ENCODE measurements at places on chromosomes 2 and 18.
A peak's percentile ranks its signal among the peaks of the same experiment; 100 is the strongest.

- no peak for DNase-seq
These were observed 12.5 kb upstream of the ATOH8 start for GRCh38 chr2:85741211-85741832.

- DNase-seq: no peak
These were observed 15.7 kb downstream of the SPC25 start for GRCh38 chr2:168874368-168875054.

DNA sequence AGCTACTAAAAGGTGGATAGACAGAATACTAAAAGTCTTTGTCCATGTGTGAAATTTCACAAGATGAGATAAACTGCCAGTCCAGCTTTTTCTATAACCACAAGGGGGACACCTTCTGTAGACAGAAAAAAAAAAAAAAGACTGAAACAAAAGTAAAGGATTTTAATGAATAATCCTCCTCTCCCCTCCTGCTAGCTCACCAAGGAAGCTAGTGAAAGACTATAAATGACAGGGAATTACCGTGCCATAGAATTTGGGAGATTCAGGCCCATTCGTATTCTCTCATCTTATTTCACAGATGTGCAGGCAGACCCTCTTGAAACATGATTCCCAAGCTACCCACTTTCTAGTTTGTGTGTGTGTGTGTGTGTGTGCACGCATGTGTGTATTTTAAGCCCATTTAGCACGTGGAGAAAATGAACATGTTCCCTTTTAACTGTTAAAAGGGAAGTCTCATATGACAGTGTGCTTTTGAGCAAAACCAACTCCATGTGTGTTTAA, 36.3 kb upstream of the SLC8A1 start:
- no peak for DNase-seq

DNA sequence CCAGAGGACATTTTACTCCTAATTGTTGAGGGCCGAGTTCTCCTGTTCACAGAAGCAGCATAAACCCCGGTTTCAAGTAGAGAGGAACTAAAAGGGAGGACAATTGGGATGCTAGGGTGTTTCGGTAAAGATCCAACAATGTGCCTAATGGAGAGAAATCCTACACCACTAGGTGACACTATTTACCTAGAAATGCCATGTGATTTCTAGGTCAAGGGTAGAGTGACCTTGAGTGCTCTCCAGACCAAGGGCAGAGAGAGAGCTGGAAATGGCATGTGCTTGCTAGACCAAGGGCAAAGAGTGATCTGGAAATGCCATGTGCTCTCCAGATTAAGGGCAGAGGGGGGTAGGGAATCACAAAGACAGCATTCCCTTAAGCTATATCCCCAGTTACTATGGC, 472.0 kb downstream of the DCDC2C start:
- DNase-seq: no peak

DNA sequence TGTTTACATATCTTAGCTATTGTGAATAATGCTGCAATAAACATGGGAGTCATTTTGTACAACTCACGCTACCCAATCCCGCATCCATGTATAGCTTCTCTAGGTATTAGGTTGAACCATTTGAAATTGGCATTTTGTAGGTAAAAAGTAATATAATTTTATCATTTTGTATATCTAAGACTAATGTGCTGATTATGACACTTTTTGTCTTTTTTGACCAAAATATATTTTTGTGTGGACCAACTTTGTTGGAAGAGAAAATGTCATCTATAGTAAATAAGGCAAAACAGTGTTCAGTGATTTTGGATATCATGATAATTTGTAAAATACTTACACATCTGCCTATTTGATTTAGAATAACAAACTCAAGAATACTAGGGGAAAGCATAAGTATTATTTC, 150.7 kb downstream of the MAP2 start:
- DNase-seq: no peak

DNA sequence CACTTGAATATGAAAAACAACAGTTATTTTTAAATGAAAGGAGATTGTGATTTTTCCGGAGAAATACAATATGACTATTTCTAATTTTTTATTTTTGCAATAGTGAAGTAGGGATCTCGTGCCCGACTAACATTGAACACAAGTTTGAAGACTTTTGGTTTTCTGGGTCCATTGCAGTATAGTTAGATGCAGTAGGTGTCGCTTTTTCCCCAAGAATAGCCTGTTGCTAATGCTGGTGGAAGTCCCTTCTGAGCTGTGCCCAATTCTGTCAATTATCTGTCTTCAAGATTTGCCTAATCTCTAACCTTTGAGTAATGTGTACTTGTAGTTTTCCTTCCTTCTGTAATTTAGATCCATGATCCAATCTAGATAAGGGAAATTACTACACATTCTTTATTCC, 36.5 kb downstream of the SEMA4F start:
- no peak for DNase-seq

GRCh38 chr2:230008708-230009066, 60.0 kb downstream of the SLC16A14 start:
- no peak for DNase-seq

- DNase-seq: no peak
These were observed 10.4 kb downstream of the CAVIN2 start for GRCh38 chr2:191836471-191836852.

- no peak for DNase-seq
These were observed 1080.5 kb upstream of the ACVR2A start for GRCh38 chr2:146764301-146764700.

- no peak for DNase-seq
These were observed 1.9 kb downstream of the SS18 start for GRCh38 chr18:26088487-26088886.

GRCh38 chr2:182355815-182356214, 71.0 kb downstream of the PDE1A start:
- no peak for DNase-seq

DNA sequence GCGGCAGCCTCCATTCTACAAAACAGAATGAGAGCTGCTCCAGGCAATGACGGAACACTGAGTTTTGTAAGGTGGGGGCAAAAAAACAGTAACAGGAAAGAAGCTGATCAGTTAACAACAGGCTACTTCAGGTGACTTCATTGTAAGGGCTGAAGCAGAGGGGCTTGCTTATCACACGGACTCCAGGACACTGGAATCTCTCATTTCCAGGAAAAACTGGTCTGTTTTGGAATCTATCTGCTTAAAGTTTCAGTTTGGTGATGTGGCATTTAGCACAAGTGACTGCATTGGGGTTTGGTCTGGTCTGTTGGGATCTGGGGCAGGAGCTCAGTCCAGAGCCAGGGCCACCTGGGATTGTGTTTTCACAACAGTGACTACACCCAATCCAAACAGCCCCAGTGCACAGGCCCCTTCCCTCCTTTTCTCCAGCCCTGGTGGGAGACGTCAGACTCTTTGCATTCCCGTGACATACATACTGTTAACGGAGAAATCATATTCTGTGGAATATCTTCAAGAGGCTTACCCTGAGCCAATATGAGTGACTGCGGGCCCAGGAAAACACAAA, 14.1 kb downstream of the AMER3 start:
- no peak for DNase-seq

DNA sequence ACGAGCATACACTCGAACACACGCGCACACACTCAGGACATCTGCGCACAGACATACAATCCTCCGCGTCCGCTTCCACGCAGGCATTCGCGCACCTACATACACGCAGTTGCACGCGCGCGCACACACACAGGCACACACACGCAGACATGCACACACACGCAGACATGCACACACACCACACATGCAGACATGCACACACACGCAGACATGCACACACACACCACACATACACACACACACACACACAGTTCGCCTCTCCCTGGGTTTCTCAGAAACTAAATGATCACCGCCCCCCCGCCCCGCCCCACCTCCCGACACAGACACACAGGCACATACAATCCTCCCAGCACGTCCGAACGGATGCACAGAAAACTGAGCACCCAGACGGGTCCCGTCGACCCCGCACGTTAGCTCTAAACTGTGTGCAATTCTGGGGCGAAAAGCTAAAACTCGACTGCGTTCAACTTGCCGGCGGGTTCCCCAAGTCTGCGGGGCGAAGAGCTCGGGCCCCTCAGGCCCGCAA, 1.0 kb downstream of the EPHA4 start:
- peak; percentile 6 for DNase-seq

- no peak for DNase-seq
These were observed 12.7 kb upstream of the CDH19 start for GRCh38 chr18:66616523-66616983.

DNA sequence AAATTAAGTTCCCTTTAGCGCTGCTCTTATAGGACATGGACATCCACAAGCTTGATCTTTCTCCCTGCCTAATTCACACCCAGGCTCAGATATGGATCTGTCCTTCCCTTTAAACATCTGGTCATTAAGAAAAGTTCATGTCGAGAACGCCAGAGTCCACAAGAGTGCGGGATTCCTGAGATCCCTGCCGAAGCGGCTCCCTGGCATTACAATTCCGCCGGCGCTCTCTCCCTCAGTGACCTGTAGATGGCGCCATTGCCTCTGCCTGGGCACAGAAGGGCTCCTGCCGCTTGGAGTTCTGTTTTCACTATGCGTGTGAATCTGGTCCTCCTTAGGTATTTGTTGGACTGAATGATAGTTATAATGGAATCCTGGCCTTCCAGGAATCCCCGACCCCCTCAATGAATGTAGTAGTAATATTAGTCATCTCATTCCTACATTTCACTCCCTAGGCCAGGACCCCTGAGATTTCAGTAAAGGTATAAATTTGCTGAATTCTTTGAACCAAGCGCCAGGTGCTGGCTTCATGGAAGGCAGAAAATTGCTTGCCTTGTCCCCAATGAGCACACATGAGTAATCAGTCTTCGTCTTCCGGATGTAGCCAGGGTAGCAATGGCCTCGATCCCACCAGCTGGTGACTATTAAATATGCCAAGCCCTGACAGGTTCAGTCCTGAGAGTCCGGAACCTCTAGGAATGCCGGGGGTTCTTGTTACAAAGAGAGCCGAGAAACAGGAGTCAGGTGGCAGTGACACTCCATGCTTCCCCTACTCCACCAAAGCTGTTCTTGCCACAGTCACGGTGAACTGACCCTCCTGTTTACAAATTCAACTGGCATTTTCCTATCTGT, 26.4 kb upstream of the CD207 start:
- DNase-seq: peak; percentile 52

DNA sequence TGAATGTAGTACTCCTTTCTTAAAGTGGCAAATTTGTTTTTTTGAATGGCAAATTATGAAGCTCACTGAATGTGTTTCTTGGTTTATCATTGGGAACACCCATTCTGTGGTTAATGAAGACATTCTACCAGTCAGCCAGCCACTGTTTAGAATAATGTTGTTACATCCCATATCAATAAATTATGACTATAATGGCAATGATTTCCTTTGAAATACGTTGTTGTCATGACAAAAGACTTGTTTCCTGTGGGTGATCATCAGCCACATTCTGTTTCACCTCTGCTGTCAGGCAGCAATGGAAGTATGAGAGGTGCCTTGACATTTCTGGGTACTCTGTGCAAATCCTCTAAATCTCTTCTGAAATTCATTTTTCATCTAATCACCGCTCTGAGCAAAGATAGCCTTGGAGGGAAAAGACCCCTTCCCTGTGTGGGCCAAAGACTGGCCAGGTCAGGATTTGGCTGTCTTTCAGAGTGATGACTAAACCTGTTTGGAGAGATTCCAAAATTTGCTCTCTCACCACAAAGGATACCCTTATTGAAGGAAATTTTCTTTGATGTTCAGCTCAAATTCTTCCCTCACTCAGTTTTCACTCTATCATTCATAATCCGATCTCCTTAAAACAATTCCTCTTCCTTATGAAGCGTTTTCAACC, 869.2 kb downstream of the BCL11A start:
- no peak for DNase-seq

DNA sequence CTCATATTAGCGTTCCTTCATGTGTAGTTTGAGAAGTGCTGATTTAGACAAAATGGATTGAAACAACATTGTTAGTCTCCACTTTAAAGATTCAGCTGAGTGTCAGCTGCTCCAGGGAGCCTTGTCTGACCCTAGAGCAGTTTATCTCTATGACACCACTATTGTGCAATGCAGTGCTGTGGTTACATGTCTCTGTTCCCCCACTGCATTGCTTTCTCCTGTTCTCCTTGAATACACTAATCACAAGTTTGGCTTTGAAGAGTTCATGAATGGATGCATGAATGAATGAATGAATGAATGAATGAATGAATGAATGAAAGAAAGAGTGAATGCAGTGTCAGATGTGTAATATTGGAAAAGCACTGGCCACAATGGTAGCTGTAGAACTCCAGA, 38.3 kb downstream of the GCG start:
- DNase-seq: no peak

- no peak for DNase-seq
These were observed 63.2 kb downstream of the PRKCE start for GRCh38 chr2:45714679-45715078.

- no peak for DNase-seq
These were observed 487.6 kb downstream of the PIK3C3 start for GRCh38 chr18:42442656-42443055.

- no peak for DNase-seq
These were observed 58.8 kb upstream of the NXPH2 start for GRCh38 chr2:138838851-138839620.

DNA sequence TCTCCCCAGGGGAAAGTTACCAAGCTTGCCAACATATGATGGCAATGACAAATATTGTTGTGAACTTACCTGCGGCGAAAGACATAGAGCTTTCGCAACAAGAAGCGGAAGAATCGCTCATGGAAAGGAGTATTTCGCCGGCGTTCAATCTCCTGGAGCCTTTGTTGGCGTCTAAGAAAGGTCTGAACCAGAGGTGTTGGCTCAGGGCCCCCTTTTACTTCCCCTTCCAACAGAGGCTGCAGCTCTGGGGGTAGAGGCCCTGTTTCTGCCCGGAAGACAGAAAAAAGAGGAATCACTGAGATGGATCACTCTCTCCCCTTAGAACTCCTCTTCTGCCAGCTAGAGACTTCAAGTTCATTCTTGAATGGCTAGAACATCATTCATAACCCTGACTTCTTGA, 10.8 kb downstream of the GGCX start:
- no peak for DNase-seq

DNA sequence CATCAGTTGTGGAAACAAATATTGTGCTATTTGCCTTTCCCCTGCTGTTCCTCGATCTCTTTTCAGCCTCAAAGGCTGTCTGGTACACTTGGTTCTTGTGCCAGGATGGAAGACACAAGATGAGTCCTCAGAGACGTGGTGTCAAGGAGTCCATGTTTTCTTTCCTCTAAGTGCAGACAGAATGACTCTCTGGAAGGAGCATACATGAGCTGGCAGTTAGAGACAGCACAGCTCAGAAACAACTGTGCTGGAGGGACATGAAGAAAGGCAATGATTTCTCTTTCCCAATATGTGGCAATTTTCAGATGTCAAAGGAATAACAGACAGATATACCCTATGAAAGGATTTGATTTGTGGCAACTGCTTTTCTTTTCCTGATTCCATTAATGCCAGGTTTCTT, 162.2 kb downstream of the AFF3 start:
- DNase-seq: no peak
